ENCODE measurements at places on chromosomes 13 and 19.

- DNase-seq, result no peak
Measured at GRCh38 chr19:15357906-15358305, 21.7 kb downstream of the AKAP8 start.

DNA sequence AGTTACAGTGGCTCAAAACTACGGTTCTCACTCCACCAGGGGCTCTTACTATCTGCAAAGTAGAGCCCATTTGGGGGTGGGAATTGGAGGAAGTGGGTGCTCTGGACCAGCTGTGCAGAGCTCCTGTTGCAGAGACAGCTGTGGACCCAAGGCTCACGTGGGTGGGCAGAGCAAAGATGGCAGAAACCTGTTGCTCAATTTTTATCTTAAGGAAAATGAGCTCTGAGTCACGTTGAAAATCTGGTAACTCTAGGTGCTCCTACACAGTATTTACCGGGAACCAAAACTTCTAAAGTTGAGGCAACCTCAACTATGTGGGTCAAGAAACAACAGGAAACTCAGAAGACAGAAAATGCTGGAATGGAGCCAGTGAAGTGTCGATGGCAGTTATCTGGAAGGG lies 30.2 kb upstream of the SLC15A1 start:
- no peak for DNase-seq

DNA sequence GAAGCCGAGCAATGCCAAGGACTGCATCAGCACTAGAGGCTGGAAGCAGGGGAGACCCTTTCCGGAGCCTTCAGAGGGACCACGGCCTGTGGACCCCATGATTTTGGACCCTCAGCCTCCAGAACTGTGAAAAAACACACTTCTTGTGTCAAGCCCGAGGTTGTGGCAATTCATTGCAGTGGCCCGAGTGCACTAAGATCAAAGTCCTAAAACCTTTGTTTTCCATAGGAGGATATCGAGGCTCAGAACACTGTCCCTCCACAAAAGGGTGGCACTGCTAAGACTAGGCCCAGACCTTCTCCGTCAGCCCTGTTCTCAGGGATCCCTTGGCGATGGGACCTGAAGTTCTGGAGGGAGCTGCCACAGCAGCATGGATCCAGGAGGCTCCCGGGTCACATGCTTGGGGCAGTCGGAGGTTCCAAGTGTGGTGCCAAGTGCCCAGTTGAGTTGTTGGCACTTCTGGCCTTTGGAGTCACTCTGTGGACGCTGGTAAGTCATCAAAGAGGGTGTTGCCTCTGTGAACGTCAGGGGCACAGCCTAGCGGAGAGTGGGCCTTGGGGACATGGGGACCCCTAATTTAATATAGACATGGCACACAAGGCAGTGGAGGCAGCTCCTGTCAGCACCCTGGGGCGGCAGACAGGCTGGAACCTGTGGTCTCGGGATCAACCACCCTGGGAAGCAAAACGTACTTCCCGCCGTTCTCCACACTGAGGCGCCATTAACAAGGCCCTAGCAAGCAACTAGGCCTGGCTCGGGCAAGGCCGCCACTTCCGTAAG lies 199.2 kb downstream of the COL4A1 start:
- DNase-seq, result no peak

DNA sequence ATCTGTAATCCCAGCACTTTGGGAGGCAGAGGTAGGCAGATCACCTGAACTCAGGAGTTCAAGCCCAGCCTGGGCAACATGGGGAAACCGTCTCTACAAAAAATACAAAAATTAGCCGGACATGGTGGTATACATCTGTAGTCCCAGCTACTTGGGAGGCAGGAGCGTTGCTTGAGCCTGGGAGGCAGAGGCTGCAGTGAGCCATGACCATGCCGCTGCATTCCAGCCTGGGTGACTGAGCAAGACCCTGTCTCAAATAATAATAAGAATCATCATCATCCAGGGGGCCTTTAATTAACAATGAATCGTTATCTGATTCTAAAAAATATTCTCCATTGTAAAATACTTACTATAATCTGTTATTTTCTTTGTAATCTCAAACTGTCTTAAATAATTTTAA lies 283.4 kb downstream of the DACH1 start:
- no peak for DNase-seq

- no peak for DNase-seq
Measured at GRCh38 chr19:22901431-22902130, 69.5 kb downstream of the ZNF723 start.

- no peak for DNase-seq
Measured at GRCh38 chr19:50932690-50933083, 20.2 kb downstream of the KLK5 start.

- peak; percentile 78 for DNase-seq
Measured at GRCh38 chr19:9945319-9945966, 9.1 kb upstream of the OLFM2 start.

DNA sequence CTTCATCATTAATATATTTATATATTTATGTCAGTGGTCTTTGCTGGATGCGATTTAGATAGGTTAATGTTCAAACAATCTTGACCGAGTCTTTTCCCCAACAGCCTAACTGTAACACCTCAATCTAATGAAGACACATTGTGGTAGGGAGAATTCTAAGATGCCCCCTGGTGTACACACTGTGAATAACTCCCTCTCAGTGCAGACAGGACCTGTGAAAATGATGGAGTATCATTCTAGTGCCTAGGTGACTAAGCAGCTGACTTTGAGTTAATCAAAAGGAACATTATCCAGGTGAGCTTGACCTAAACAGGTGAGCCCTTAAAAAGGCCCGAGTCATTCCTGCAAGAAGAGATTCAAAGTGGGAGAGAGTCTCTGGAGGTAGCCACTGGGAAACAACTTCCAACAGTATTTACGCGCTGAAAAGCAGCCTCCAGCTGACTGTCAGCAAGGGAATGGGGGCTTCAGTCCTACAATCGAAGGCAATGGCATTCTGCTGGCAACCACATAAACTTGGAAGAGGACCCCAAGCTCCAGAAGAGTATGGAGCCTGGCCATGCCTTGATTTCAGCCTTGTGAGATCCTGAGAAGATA lies 28.0 kb upstream of the KBTBD7 start:
- DNase-seq, result peak; percentile 57

GRCh38 chr13:39897636-39898035 lies 242.2 kb downstream of the COG6 start:
- DNase-seq, result no peak

GRCh38 chr13:44448875-44449274 lies 75.3 kb downstream of the SERP2 start:
- DNase-seq, result no peak

GRCh38 chr13:43805071-43805468 lies 18.3 kb upstream of the ENOX1 start:
- DNase-seq, result no peak

- DNase-seq, result no peak
Measured at GRCh38 chr19:47523473-47523872, 8.6 kb upstream of the NAPA start.

- DNase-seq, result no peak
Measured at GRCh38 chr13:91236921-91237320, 110.6 kb upstream of the MIR17HG start.

DNA sequence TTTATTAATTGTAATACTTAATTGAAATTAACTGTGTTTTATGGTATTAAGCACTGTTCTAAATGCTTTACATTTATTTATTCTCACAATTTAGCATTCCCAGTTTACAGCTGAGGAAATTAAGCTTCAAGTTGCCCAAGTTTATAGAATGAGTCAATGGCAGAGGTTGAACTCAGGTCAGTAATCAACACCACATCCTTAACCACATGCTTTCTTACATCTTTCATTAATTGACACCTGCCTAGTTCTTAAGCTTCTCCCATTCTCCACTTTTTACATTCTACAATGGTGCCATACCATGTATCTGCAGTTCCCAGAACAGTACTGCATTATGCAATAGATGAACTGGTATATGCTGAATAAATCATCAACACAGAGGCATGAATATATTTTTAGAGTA lies 11.7 kb upstream of the RBM26 start:
- DNase-seq, result no peak

- DNase-seq, result no peak
Measured at GRCh38 chr19:5587071-5587455, 19.3 kb upstream of the TINCR start.

DNA sequence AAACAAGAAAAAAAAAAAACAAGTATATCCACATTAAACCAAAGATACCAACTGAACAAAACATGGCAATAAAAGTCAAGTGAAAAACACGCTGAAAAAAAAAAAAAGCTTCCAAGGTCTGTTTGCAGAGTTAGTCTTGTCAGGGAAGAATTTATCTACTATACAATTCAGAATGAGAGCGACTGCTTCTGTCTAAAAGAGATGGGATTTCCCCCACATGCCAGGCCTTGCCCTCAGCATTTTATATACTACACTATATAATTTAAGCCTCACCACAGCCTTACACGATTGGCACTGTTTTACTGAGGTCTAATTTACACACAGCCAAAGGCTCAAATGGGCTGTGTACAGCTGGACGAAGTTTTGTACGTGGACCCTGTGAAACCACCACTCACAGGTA lies 67.3 kb downstream of the FOXO1 start:
- no peak for DNase-seq

DNA sequence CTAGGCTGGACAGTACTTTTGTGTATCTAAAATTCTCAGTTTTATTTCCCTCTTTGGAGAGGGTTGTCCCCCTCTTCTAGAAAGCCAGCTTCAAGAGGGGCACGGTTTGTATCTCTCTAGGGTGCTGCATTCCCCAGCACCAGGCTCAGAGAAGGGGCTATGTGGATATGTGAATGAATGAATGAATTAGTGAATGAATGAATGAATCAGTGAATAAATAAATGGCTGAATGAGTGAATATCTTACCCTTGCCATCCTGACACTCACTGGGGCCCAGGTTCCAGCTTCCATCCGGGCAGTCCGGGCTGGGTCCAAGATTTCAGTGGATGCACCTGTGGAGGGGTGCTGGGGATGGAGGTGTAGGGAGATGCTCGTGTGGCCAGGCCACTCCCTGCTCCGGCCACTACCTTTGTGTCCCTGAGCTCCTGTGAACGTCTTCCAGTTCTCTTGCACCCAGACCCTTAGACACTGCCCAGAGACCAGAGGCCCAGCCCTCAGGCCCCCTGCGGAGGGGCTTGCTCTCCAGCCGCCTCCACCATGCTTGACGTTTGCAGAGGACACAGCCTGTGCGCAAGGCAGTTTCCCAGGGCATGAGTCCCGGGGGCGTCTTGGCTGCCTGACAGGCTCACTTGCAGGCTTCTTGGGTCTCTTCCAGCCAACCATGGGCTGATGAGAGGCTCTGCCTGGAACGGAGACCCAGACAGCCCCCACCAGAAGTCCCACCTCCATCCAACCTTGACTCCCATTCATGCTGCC lies 2.8 kb upstream of the KCNN1 start:
- no peak for DNase-seq

DNA sequence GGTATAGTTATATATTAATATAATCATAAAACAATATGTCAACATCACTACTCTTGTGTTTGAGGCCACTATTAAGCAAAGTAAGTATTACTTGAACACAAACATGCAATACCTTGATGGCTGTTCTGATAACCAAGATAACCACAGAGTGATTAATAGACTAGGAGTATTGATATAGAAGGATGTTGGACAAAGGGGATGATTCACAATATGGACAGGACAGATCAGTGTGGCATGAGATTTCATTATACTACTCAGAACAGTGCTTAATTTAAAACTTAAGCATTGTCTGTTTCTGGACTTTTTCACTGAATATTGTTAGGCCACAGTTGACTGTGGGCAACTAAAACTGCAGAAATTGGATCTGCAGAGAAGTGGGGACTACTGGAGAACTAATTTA lies 384.2 kb downstream of the SLITRK1 start:
- no peak for DNase-seq

DNA sequence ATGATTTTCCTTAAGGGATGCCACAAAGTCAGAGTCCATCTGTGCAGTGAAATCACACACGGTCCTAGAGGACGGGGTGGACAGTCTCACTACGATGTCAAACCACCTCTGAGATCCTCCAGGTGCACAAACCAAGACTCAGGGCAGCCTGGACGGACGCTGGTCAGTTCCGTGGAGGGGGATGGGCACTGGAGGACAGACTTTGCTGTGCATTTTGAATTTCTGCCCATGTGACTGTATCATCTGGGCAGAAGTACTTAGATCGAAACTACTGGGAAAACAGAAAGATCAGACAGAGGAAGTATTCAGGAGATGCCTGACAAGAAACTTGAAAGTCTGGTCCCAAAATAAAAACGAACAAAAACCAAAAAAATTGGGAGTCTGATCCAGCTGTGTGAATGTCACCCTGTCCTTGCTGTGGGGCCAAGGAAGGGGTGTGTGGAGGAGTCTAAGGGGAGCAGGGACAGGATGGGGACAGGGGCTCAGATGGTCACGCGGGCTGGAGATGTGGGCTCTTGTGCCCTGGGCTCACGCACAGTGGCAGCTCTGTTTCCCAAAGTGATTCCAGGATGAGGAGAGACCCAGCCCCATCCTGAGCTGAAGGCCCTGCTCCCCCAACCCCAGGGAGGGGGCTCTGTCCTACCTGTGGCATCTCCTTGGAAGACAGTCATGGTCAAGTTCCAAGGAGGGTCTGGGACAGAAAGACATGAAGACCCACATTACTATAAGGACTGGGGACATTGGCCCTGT lies 1.5 kb downstream of the SIGLEC8 start:
- no peak for DNase-seq

GRCh38 chr19:8973501-8974091 lies 36.6 kb downstream of the MUC16 start:
- DNase-seq, result peak; percentile 46

GRCh38 chr19:3671680-3672574 lies 28.3 kb downstream of the PIP5K1C start:
- DNase-seq, result peak; percentile 67

GRCh38 chr19:35731779-35732405 lies 10.4 kb downstream of the IGFLR1 start:
- DNase-seq, result no peak
